Right ventricle myocardium inferior (tissue), 1 donor: ENCODE measurements at places on chromosomes 12 and 14. TPM values are rescaled to one million over a fixed set of nuclear protein-coding genes. Genes with fewer than 3 reads are reported as not detected.

- DNase-seq: no peak
Observed at GRCh38 chr14:24060984-24061913, 9.4 kb downstream of the CARMIL3 start.

DNA sequence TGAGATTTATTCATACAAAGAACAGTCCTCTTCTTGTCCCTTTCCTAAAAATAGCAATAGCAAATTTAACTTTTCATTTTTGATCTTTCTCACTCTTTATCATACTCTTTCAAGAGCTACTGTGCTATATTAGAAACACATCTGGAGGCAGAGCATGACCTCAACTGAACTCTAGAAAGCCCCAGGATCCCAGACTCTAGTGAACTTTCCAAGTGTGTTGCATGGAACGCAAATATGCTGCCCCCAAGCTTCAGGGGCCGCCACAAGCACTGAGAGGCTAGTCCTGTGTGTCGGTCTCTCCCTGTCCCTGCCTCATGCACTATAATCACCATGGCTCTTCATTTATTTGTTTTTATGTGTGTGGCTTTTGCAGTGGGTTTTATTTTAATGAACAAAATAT lies 38.7 kb upstream of the ZNF641 start:
- DNase-seq: no peak

- DNase-seq: no peak
Observed at GRCh38 chr14:50714450-50715073, 46.5 kb upstream of the SAV1 start.

Gene EPYC
- total RNA-seq: not detected
